ENCODE measurements at places on chromosomes 13 and 19.

DNA sequence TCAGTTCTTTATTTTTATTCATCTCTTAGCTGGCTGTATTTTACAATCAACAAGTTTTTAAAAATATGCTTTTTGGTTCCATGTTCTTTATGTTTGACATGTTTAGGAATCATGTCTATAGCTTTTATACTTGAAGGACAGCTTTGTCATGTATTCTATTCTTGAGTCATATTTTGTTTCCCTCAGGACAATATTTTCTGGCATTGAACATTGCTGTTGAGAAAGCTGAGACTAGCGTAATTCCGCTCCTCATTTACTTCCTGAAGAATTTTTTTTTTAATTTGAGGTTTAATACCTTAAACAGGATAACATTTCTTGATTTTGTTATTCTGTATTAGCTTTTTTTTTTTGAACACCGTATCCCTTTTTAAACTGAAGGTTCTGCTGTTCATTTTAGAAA, 53.2 kb downstream of the RB1 start:
- DNase-seq = no peak

- DNase-seq = no peak
Measured at GRCh38 chr19:49799798-49800376, 13.2 kb downstream of the FUZ start.

- no peak for DNase-seq
Measured at GRCh38 chr13:110907301-110907700, 7.6 kb downstream of the ANKRD10 start.

- no peak for DNase-seq
Measured at GRCh38 chr19:56360841-56361240, 32.5 kb downstream of the ZNF582 start.

Data from HAP-1 (cell line).